ENCODE measurements at places on chromosomes 6 and 20. TPM values are rescaled to one million over a fixed set of nuclear protein-coding genes. Genes with fewer than 3 reads are reported as not detected.
A peak's percentile ranks its signal among the peaks of the same experiment; 100 is the strongest.

- no peak for DNase-seq
Observed at GRCh38 chr6:44665683-44666082, 278.2 kb downstream of the CDC5L start.

DNA sequence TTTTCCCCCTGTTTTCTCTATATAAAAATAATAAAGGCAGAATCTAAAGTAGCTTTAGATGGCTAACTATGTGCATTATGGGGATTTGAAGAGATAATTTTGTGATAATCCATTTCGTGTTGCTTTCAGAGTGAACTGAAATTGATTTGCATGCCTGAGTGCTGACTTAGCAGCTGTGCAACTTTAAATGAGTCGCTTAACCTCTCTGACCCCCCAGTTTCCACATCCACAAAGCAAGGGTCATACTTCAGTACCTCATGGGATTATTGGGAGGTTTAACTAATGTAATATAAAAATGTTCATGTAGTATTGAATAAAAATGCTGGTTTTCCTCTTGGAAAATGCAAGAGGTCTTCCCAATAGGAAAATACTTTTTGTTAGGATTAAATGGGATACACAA lies 63.8 kb upstream of the FABP7 start:
- no peak for DNase-seq

DNA sequence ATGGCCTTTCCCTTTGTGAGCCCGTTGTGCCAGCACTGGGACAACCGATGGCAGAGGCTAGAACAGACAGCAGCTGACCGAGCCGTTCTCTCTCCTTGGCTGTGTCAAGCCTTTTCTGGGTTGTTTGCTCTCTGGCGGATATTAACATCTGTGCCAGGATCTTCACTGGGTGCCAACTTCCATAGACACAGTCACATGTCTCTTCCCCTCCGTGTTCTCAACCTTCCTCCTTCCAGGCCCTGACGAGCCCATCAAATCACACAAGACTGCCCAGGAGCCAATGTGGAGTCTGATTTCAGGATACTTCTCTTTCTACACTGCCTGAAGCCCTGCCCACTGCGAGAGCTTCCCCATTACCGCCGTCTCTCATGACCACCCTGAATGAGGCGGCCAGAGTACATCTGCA lies 111.0 kb upstream of the RALGAPA2 start:
- no peak for DNase-seq

GRCh38 chr6:144305985-144306384 lies 20.9 kb downstream of the UTRN start:
- DNase-seq = no peak

DNA sequence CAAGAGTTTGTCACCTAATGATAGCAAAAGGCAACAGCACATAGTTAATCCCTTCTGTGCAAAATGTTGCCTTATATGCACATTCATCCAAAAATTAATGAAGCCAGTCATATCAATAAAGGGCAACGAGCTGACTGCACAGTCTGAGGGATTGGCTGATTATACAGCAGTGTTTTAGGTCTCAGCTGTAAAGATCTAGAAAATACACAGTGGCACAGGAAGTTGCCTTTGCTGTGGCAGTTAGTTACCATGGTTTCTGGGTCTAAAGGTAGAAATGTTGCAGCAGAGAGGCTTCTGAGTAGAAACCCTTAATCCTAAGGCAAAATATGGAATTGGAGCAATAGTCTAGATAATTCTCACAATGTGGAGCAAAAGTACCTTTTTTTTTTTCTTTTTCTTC lies 89.7 kb downstream of the SMPDL3A start:
- DNase-seq = no peak

DNA sequence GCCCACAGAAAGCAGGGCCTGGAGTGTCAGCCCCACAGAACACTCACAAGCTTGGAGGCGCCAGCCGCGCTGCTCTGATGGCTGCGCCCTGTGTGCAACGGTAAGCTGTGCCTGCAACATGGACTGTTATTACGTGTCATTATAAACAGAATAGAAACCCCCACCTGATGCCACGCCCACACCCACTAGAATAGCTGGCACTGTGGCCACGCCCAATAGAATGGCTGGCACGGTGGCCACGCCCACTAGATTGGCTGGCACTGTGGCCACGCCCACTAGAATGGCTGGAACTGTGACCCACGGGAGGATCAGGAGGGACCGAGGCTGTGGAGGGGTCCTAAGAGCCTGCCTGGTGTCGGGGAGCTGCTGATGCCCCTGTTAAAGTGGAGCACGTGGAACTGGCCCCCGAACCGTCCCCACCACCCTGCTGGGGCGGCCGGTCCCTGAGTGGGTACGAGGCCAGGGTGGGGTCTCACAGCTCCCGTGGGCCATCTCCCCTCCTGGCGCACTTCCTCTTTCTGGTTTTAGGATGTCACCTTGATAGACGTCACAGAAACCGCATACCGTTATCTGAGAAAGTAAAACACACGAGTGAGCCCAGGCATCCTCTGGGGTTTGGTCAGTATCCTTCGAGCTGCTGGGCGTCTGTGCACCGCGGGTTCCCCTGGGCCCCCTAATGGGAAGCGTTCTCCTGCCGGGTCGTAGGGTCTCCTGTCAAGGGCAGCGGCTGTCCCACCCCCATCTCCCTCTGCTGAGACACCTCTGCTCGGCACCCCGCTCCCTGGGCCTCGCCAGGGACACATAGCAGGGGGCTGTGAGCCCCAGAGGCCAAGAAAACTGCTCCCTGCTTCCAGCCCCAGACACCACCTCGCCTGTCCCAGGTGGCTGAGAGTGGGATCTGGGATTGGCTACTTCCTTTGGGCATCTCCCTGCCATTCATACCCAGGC lies 25.4 kb downstream of the SLC17A9 start:
- DNase-seq = no peak

- no peak for DNase-seq
Observed at GRCh38 chr20:37914672-37915433, 11.9 kb downstream of the VSTM2L start.

GRCh38 chr6:34934516-34934915 lies 45.5 kb downstream of the ANKS1A start:
- DNase-seq = peak; percentile 78

DNA sequence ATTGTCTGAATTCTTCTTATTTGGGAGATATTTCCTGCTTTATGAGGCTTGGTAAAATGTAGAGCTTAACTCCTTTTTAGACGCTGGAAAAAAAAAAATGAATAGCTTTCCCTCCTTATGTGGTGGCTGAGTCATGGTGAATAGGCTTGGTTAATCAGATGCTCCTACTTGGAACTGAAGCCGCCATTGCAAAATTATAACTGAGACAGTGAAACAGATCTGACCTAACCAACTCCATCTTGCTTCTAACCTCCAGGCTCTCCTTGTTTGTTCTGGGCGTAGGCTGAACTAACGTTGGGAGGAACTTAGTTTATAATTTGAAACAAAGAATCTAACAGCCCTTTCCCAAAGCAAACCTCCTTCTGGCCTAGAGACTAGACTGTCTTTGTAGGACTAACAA lies 43.2 kb upstream of the PLCB4 start:
- DNase-seq = no peak

DNA sequence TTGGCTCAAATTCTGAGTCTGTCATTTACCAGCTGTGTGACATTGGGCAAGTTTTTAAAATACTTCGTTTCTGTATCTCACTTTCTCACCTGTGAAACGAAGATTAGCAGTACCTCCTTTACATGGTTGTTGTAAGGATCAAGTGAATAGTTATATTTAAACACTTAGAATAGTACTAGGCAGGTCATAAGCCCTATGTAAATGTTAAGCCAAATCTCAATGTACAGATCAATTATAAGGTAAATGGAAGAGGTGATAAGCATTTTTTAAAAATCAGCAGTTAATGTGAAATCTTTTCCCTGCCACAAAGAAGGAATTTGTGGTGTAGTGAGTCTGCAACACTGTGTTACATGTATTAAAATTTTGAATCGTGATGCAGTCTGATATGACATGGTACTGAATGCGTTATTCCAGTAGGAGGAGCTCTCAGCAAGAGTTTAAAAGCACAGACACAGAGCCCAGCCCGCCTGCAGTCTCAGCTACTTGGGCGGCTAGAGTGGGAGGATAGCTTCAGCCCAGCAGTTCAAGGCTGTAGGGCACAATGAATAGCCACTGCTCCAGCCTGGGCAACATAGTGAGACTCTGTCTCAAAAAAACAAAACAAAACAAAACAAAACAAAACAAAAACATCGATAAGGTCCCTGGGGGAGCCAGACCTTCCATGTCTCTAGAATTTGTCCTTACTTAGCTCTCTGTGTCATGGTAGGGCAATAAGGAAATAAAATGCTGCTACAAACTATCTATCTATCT lies 46.0 kb downstream of the GTF2H5 start:
- DNase-seq = peak; percentile 60

GRCh38 chr6:31575952-31576685 lies 754 bp downstream of the TNF start:
- no peak for DNase-seq

- DNase-seq = no peak
Observed at GRCh38 chr6:23174781-23175361, 605.5 kb downstream of the HDGFL1 start.

DNA sequence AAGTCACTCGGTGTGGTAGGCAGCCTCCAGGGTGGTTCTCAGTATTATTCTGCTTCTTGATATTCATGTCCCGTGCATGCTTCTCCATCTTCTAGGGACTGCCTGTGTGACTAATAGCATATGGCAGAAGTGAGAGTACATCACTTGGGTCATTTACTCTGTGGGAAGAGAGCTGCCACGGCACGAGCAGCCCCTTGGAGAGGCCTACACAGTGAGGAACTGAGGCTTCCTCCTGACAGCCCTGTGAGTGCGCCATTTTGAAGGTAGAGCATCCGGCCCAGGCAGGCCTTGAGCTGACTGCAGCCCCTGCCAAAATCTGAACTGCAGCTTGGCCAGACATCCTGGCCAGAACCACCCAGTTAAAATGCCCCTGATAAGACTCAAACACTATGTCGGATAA lies 17.3 kb upstream of the MCUR1 start:
- DNase-seq = no peak

GRCh38 chr6:123589317-123589716 lies 47.4 kb downstream of the TRDN start:
- DNase-seq = no peak

GRCh38 chr6:35312076-35312800 lies 14.6 kb downstream of the DEF6 start:
- DNase-seq = no peak

- peak; percentile 24 for DNase-seq
Observed at GRCh38 chr6:81834141-81834681, 81.7 kb upstream of the TENT5A start.

GRCh38 chr6:133591275-133591674 lies 297.6 kb upstream of the TCF21 start:
- DNase-seq = no peak

DNA sequence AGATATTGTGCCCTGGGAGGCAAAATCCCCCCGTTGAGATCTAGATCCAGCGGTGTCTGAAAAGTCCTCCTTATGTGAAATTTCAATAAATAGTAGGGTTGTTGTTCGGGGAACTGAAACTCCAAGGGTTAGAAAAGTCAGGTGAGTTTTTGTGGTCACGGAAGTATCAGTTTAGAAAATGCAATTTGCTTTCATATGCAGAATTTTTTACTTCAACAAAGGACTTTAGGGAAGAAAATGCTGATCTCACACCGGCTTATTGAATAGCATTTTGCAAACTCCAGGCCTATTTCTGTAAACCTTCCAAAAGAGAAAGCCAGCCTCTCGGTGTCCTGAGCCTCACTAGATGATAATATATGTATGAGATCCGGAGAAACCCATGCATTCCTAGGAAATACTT lies 254.7 kb downstream of the TSHZ2 start:
- no peak for DNase-seq

DNA sequence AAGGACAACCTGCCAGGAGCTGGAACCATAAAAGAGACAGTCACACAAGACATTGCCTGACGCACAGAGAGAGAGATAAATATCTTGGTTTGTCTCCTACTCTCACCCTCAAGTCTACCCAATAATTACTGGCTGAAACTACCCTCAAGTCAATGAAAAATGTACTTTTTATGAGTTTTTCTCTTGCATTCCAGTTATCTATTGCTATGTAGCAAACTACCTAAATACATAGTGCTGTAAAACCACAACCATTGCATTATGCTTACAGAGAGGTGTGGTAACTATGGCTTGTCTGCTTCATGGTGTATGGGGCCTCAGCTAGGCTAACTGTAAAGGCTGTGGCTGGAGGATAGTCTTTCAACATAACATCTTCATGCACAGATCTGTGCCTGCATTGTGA lies 247.8 kb downstream of the HAO1 start:
- no peak for DNase-seq

DNA sequence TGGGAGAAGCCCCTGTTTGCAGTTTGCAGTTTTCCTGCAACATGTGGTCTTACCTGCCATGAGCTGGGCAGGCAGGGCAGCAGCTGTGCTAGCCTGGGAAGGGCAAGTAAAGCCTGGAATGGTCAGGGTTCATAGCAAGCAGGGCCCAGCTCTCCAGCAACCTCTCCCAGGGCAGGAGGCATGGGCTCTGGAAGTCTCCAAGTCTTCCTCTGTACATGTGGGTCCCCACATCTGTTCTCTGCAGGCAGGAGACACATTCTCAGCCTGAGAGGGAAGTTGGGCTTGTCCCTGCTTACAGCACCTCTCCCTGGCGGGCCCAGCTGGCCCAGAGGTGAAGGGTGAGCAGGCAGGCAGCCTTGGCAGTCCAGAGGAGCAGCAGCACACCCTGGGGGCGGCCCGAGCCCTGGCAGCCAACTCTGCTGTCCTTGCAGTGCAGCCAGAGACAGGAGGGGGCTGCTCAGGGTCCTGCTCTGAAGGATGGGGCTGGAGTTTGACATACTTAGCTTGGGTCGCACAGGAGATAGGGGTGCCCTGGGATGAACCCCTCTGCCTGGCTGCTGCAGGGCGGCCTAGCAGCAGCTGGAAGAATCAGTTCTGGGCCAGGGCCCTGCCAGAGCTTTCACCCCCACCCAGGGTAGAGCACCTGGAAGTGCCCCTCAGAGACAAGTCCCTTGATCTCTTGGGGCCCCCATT lies 176.0 kb downstream of the MRPL14 start:
- no peak for DNase-seq

- DNase-seq = no peak
Observed at GRCh38 chr6:111601886-111602285, 3.8 kb downstream of the TRAF3IP2 start.

DNA sequence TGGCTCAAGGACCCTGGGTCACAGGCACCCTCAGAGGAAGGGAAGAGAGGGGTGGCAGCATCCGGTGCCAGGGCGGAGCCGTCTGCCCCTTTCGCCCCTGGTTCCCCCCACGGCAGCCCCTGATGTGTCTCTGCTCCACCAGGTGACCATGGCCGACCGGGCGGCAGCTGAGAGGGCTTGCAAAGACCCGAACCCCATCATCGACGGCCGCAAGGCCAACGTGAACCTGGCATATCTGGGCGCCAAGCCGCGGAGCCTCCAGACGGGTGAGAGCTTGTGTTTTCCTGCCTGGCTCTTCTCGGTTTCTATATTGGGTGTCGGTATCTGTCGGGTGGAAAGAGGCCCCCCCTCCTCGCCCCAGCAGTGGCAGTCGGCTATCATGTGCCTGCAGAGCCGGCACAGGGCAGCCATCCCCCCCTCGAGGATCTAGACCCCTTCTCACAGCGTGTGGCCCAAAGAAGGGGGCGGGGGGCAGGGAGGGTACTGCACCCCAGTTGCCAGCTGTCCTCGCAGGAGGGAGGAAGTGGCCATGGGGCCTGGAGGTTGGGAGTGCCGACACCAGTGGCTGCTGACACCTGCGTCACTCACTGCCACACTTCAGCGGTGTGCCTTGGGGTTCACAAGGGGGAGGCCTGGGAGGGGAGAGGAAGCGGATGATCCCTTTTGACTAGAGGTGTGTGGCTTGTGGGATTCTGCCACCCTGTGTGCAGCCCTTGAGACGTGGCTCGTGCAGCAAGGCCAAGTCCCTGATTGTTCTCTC lies 1.5 kb downstream of the RBM38 start:
- DNase-seq = no peak

The TBXT gene
- not detected for total RNA-seq

The NKAIN2 gene
- not detected for total RNA-seq

The ZNF831 gene
- not detected for total RNA-seq

The TNFRSF6B gene
- total RNA-seq = 37.0 TPM

The HLA-DOA gene
- not detected for total RNA-seq
